Right lung (tissue), 10 donors: ENCODE measurements at places on chromosomes 1 and 21. TPM values are rescaled to one million over a fixed set of nuclear protein-coding genes. Genes with fewer than 3 reads are reported as not detected.

GNG4 gene
- polyA plus RNA-seq: 2.8 TPM

OR10R2 gene
- polyA plus RNA-seq: not detected

RNU1-2 gene
- polyA plus RNA-seq: 1.3 TPM

RHEX gene
- not detected for polyA plus RNA-seq

RBP7 gene
- polyA plus RNA-seq: 1.3 TPM

ARID1A gene
- 78.7 TPM for polyA plus RNA-seq

POU3F1 gene
- 0.16 TPM for polyA plus RNA-seq

DYNLT5 gene
- 12.5 TPM for polyA plus RNA-seq

SLC22A15 gene
- 3.6 TPM for polyA plus RNA-seq

GSTM5 gene
- 79.8 TPM for polyA plus RNA-seq

CRNN gene
- polyA plus RNA-seq: not detected

ETV3L gene
- not detected for polyA plus RNA-seq

RAB25 gene
- 71.0 TPM for polyA plus RNA-seq
